Bronchial epithelial cell (primary cell): ENCODE measurements at places on chromosomes 3 and 15. TPM values are rescaled to one million over a fixed set of nuclear protein-coding genes. Genes with fewer than 3 reads are reported as not detected.

TRH gene
- total RNA-seq = not detected in 2 replicates

AGTR1 gene
- not detected in 2 replicates for total RNA-seq

- no peak for DNase-seq
Measured at GRCh38 chr3:123553536-123553935, 31.3 kb downstream of the HACD2 start.

- no peak for DNase-seq
Measured at GRCh38 chr15:84811828-84812227, 5.3 kb upstream of the ALPK3 start.

DNA sequence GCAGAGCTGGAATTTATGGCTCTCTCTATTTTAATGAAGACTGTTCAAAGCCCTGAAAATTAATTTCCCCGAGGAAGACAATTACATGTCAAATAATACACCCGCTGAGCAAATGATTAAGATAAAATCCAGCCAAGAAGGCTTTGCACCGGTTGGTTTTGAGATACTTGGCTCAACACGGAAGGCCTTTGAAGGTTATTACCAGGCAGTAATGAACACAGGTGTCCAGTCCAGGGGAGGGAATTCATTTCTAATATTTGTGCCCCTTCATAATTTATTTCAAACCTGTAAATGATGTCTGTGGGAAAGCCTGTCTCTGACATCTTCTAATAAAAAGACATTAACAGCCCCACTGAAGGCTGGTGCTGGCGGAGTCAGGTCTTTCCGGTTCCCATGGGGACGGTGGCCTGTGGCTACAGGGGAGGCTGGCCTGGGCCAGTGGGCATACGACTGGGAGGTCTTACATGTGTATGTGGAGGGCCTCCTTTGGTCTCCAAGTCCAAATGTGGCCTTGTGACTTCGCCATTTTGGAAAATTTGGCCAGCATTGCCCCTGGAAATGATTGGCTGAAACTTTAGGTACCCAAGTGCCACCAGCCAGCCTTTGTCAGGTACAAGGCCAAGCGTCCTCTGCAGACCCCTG lies 49.9 kb upstream of the IQSEC1 start:
- DNase-seq = no peak

GRCh38 chr3:184626923-184627322 lies 65.3 kb downstream of the EPHB3 start:
- no peak for DNase-seq

- peak; percentile 54 for DNase-seq
Measured at GRCh38 chr3:64686446-64686908, 1.3 kb downstream of the ADAMTS9 start.

GRCh38 chr3:105611304-105612192 lies 244.8 kb downstream of the ALCAM start:
- peak; percentile 87 for DNase-seq

- DNase-seq = peak; percentile 19
Measured at GRCh38 chr3:122975163-122975923, 52.2 kb downstream of the SEMA5B start.

DNA sequence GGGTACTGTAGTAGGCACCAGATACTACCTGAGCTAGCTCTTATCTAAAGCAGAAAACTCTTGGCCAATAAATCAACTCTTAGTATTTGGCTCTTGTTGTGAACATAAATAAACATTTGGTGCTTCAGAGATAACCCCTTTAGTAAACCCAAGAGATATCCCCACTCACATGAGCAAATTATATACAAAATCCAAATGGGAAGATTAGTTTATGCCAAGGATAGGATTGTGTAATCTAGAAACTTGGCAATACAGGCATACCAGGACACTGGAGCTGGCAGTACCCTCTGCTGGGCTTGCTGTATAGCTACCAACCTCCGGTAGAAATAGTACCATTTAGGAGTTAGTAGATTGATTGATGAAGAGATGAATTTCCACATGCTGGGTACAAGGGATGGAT lies 127.0 kb downstream of the LIPC start:
- DNase-seq = no peak
